Placental epithelial cell (primary cell): ENCODE measurements at places on chromosomes 4 and X. TPM values are rescaled to one million over a fixed set of nuclear protein-coding genes. Genes with fewer than 3 reads are reported as not detected.

The GPM6B gene
- not detected in 2 replicates for total RNA-seq

The PRSS12 gene
- total RNA-seq = under 0.01 TPM in 1 of 2 replicates, not detected in the other

The CPE gene
- total RNA-seq = 1.5 and 4.7 TPM in 2 replicates

The ENAM gene
- not detected in 2 replicates for total RNA-seq

The ART3 gene
- not detected in 2 replicates for total RNA-seq

The OPHN1 gene
- 10.1 and 18.5 TPM in 2 replicates for total RNA-seq

The WNK3 gene
- total RNA-seq = 4.6 and 4.7 TPM in 2 replicates

The CXorf49B gene
- total RNA-seq = 0.39 TPM in 1 of 2 replicates, not detected in the other

The LYAR gene
- total RNA-seq = 2.0 and 2.4 TPM in 2 replicates

The ZGRF1 gene
- 7.4 and 7.5 TPM in 2 replicates for total RNA-seq
